ENCODE measurements at places on chromosomes 4 and X.

- no peak for DNase-seq
Measured at GRCh38 chr4:89008166-89008565, 48.8 kb downstream of the FAM13A start.

- peak; percentile 73 for DNase-seq
Measured at GRCh38 chr4:182137343-182137742, 105.9 kb upstream of the TENM3 start.

GRCh38 chr4:81179326-81179725 is 35.7 kb downstream of the PRKG2 start:
- DNase-seq, result no peak

- no peak for DNase-seq
Measured at GRCh38 chrX:133215017-133215416, 3.1 kb downstream of the TFDP3 start.

GRCh38 chr4:70829492-70829891 is 10.2 kb downstream of the GRSF1 start:
- no peak for DNase-seq

DNA sequence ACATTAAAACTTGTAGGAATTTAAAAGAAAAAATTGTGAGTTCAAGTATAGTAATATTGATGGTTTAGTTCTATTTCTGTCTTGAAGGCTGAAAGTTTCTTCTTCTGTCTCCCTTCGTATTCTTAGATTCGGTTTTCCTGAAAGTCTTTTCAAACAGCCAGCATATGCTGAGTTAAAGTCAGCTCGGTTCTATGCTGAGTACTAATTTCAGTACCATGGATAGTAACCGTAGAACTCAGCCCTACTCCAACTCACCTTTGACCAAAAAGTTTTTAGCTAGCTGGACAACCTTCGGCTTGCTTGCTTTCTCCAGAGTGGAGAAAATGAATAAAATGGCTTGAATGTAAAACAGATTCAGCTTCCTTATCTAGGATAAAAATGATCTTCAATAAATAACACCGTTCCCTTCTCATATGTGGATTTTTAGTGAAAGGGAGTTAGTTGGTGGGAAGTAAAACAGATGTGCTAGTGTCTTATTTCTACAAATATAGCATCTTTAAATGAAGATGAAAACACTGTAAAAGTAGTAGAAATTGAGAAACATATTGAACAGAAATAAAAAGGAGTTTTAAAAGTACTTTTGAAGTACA is 5.2 kb downstream of the POU4F2 start:
- no peak for DNase-seq

DNA sequence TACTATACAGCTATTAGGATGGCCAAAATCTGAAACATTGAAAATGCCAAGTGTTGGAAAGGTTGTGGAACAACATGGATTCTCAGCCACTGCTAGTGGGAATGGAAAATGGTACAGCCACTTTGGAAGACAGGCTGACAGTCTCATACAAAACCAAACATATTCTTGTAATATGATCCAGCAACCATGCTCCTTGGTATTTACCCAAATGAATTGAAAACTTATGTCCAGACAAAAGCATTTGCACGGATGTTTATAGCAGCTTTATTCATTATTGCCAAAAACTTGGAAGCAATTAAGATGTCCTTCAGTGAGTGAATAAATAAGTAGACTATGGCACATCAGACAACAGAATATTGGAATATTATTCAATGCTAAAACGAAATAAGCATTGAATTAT is 105.8 kb upstream of the DCLK2 start:
- DNase-seq, result peak; percentile 12

DNA sequence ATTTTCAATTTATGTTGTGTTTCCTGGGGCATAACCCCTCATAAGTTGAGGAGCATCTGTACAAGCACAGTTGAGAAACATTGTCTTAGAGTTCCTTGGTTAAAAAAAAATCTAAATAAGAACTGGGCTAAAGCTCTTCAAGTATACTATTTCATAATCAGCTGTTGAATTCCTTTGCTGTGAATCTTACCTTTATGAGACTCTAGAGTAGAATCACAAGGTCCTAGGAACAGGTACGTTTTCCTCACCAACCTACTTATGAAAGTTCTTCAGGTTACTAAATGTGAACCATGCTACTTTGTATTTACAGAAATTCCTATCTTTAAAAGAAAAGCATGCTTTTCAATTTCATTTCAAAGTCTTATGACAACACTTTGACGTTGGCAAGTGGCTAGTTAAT is 20.9 kb upstream of the SOD3 start:
- DNase-seq, result no peak

GRCh38 chr4:7512428-7512827 is 77.7 kb upstream of the PSAPL1 start:
- no peak for DNase-seq

DNA sequence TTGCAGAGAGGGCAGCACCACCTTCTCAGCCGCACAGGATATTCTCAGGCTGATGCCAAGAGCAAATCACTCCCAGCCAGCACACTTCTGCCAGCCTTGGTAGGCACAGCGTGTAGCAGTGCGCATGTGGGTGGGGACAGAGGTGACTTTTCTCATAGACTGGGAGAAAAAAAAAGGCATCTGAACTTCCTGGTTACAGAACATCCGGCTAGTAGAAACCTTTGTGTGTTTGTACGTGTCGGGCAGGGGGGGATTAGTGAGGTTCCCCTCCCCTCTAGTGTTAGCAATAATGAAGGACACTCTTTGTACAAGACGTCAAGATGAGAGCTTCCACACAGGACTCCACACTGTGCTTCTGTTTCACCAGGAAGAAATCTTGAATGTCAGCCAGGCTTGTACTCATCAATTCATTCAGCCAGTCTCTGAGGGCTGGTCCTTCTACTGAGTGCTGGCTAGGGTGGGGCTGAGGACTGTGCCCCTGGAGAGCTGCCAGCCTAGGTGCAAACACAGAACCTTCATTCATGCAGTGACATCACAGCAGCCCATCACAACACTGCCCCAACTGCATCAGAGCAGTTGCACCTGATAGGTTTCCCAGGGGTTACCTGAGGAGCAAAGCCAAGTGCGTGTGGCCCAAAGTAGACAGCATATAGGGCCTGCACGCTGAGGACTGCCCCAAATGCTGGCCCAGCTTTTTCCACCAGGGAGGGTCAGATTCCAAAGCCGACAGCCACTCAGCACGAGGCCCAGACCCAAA is 34.7 kb downstream of the SLC25A5 start:
- peak; percentile 67 for DNase-seq

GRCh38 chrX:44951572-44952067 is 78.6 kb downstream of the KDM6A start:
- DNase-seq, result no peak

DNA sequence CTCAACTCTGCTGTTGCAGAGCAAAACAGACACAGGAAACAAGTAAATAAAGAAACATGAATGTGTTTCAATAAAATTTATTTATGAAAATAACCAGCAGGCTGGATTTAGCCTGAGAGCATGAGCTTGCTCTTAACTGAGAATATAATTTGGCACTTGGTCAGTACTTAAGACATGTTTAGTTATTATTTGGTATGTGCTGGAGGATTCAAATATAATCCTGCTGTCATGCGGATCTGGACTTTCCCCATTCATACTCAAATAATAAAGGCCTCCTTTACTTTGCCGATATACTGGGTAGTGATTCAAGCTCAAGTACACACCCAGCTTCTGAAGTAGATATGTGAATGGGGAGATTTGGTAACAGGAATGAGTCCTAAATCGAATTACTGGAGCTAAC is 465.5 kb upstream of the HS3ST1 start:
- DNase-seq, result no peak

- DNase-seq, result no peak
Measured at GRCh38 chrX:107551546-107551945, 76.8 kb upstream of the PRPS1 start.

DNA sequence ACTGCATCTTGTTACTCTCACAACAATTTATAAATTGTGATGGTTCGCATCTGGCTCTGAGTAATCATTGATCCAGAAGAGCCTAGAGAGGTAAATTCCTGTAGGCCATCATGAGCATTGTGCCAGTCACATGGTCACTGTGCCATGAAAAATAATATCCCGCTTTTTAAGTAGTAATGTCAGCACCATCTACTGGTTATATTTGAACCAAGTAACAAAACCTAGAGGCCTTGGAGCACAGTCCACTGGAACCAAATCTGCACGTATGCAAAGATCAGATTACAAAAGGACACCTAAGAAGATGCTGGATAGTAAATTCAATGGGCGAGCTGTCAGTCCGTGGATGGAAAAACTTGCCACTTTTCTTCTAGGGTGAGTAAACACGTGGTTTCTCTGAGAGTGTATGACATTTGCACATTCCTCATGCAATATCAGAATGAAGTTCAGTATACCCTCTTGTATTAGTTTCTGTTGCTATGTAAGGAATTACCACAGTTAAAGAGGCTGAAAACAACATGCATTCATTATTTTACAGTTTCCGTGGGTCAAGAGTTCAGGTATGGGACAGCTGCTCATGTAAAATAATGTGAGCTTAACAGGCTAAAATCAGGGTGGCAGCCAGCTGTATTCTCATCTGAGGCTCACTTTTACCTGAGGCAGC is 26.8 kb downstream of the FAM114A1 start:
- no peak for DNase-seq

DNA sequence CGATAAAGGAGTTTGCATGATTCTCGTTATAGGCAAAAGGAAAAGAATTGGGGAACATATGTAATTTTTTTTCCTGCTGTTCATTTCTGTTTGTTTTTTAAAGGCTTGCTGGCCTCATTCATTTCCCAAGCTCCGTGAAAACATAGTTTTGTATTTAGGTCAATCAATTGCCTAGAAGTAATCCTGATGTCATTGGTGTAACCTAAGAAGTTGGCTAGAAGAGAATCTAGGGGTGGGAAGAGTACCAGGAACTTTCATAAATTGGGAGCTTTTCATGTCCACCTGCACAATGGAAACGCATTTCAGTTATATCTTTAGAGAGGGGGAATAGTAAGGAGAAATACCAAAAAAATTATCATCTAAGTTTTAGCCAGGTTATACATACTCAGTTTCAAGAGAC is 3.8 kb downstream of the RAPGEF2 start:
- no peak for DNase-seq

DNA sequence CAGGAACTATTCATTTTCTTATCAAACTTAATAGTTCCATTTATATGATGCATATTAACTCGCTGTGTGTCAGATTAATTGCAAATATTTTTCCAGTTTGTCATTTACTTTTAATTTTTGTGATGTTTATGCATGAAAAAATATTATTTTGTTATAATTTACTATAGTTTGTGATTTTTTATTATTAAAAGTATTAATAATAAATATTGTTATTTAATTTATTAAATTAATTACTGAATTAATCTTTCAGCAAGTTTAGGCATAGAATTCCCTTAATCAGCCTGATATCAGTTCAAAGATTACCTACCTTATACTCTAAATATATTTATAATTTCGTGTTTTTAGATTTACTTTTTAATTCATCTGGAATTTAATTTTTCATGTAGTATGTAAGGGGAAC is 15.5 kb upstream of the ATOH1 start:
- no peak for DNase-seq

- DNase-seq, result no peak
Measured at GRCh38 chrX:110924871-110925270, 129.3 kb upstream of the CHRDL1 start.

DNA sequence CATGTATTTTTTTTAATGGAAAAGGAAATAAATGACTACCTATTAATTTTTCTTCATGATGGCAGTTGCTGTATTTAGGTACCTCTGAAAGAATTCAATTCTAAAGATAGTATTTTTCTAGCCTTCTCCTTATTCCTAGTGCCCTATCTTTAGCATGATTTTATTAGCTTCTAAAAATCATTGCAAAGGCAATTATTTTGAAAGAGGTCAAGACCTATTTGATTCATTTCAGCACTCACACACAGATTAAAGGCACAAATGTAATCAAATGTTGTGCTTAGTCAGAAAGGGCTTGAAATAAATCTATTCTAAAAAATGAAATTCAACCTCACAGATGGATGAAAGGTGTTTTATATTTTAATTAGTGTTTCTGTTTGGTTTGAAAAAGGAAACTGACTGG is 74.8 kb upstream of the POF1B start:
- no peak for DNase-seq

GRCh38 chr4:94551643-94552564 is 100.2 kb downstream of the PDLIM5 start:
- DNase-seq, result peak; percentile 73

- DNase-seq, result no peak
Measured at GRCh38 chrX:123965712-123966111, 4.2 kb downstream of the STAG2 start.

GRCh38 chr4:107276052-107276451 is 239.9 kb upstream of the DKK2 start:
- no peak for DNase-seq

DNA sequence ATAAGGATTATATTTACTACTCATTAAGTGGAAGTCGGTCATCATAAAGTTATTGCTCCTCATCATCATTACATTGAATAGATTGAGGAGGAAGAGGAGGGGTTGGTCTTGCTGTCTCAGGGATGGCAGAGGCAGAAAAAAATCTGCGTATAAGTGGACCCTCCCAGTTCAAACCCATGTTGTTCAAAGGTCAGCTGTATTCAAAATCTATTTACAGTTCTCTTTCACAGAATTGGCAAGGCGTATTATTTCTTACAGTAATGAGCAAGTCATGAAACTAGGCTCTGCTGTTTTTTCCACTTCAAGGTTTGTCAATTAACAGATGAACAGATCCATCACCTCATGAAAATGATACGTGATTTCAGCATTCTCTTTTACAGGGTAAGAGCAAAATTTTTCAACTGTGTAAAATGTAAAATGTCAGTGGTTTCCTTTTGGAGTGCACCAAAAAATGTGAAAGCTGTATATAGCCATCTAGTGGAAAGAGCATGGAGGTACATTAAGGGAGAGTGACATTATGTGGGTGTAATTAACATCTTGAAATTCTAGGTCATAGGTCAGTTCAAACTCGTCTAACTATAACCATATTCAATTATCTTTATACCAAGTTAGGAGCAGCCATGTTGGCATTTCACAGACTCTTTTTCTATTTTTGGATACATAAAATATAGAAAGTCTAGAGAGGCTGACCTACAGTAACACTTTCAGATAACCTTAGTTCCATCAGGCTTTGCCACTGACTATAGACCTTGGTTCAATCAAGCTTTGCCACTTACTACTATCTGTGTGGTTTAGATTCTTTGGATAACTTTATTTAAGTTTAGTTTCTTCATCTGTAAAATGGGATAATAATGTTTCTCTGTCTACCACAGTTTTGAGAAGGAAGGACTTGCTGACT is 30.1 kb downstream of the NEIL3 start:
- peak; percentile 49 for DNase-seq

GRCh38 chr4:157804986-157805385 is 367.8 kb downstream of the GASK1B start:
- DNase-seq, result peak; percentile 6

- no peak for DNase-seq
Measured at GRCh38 chrX:110156167-110156754, 153.3 kb downstream of the TMEM164 start.

DNA sequence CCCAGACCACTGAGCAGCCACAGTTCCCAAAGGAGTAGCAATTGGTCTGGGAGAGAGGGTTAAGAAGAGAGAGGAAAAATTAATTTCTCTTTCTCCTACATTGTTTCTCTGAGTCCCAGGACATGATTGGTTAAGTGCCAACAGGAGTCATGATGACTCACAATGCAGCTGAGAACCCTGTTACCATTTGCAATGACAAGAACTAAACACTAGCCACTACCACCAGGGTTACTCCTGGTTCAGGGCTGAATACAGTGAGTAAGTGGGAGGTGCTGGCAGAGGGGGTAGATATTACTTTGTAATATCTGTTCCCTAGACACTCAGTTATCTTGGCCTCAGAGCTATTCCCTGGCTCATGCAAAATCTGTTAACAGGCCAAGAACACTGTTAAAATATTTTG is 18.0 kb downstream of the ETDC start:
- DNase-seq, result peak; percentile 79
